Occipital lobe (tissue), 3 donors: ENCODE measurements at places on chromosomes 3 and 15. TPM values are rescaled to one million over a fixed set of nuclear protein-coding genes. Genes with fewer than 3 reads are reported as not detected.

Gene GOLGA8J
- not detected for total RNA-seq

Gene CCR4
- not detected for total RNA-seq

Gene CCDC9B
- total RNA-seq = 1.6 TPM

Gene ADAMTS9
- 17.3 TPM for total RNA-seq

Gene HYAL3
- 6.6 TPM for total RNA-seq

GRCh38 chr15:91116113-91117067 lies 16.3 kb downstream of the SV2B start:
- DNase-seq = no peak
